ENCODE measurements at places on chromosomes 3 and 15.

- no peak for DNase-seq
Observed at GRCh38 chr3:183028416-183028815, 48.1 kb upstream of the DCUN1D1 start.

GRCh38 chr3:190101320-190102011 is 19.2 kb downstream of the P3H2 start:
- no peak for DNase-seq

DNA sequence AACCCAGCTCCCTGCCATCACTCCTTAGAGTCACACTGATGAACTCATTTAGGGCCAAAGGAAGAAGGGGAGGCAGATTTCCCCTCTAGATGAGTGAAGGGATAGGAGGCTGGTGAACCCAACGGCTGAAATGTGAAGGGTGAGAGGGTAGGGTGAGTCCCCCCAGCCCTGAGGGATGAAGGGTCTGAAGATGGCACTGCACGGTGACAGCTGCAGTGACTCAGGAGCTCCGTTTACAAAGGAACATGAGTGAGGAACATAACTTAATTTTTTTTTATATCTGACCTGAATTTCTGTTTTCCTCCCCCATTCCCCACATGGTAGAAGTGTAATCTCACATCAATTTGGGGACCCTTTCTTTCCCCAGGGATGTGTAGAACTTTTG is 14.0 kb downstream of the SNX33 start:
- DNase-seq = no peak

DNA sequence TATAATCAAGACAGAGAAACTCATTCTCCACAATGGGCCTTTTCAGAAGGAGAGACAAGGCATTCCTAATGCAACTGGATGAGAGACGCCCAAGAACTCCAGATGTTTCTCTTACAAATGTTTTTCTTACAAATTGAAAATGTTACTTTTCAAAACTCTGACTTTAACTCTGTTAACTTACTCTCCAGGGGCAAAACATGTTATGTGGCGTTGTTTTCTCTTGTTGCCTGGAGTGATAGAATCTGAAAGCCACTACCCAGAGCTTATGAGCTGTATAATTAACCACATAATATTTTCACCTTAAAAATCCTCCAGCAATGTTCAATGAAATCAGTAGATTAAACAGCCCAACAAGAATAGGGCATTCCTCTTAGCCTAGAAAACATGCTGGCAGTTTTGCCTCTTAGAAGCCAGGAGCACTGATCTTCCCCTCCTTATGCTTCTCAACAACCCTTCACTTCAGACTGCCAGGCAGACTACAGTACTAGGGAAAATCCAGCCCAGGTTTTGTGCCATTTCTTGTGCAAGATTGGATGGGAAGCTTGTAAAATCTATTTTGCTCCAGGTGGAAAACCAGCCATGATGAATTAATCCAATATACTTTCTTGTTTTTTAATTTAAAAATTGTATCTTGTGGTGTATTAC is 186.7 kb upstream of the GADL1 start:
- no peak for DNase-seq

DNA sequence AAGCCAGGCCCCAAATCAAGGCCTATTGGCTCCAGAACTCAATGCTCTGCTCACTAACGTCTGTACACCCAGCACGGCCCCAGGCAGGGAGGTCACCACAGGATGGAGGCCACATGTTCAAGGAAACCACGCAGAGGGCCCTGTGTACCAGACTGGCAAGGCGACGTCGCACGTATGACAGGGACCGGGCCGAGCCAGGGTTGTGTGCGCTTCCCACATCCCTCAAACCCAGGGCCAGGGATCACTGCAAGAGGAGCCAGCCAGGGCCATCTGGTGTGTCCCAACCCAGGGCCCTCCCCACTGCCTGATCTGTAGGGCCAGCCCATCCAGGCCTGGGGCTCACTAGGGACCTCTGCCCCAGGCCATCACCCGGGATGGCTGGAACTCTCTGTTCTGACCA is 62.0 kb downstream of the ZNF445 start:
- no peak for DNase-seq

GRCh38 chr15:92014281-92015030 is 160.9 kb downstream of the SLCO3A1 start:
- DNase-seq = no peak

GRCh38 chr3:45978006-45978761 is 17.4 kb downstream of the FYCO1 start:
- peak; percentile 23 for DNase-seq

DNA sequence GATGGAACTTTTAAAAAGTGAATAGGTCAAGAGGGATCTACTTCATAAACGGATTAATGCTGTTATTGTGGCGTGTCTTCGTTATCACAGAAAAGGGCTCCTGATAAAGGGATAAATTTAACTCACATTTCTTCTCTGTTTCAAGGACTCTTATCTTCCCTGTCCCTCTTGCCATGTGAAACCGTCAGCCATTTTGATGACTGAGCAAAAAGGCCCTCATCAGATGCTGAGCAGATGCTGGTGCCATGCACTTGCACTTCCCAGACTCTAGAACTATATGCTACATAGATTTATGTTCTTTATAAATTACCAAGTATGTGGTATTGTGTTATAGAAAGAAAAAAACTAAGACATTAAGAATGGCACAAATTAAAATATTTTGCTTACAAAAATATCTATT is 1011.8 kb upstream of the GBE1 start:
- no peak for DNase-seq

DNA sequence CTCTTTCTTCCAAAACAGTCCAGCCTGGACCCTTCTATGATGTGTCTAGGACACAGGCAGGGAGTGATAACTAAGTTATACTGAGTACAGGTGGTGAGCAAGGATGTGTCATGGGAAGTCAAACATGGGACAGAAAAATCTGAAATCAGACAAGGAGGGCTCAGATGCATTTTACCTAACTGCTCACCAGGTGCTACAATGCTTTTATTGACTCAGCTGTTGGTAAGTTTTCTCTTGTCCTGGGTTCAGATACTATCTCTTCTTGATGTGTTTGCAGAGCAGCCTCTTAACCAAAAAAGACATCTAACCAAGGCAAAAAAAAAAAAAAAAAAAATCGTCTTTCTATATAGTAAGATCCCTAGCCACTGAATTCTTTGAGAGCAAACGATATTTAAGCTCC is 378.6 kb downstream of the VPS13C start:
- no peak for DNase-seq

- no peak for DNase-seq
Observed at GRCh38 chr15:98842973-98843285, 164.7 kb downstream of the PGPEP1L start.

- DNase-seq = peak; percentile 17
Observed at GRCh38 chr3:115092220-115092791, 54.8 kb downstream of the ZBTB20 start.

DNA sequence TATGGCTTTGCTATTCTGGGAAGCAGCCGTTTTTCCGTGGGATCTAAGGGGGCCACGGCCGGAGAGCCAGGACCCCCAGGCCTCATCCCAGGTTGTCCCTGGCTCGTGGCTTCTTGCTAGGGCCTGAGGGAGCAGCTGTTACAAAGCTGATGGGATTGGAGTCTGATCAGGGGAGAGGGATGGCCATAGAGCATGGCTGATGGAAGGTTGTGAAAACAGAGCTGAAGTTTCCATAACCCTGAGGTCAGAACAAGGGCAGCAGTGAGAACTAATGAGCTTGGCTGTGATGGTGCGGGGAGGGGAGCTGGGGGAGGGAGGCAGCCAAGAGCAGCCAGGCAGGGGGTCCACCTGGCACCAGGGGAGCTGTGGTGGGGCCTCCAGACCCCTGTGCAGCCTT is 63.0 kb downstream of the LINGO1 start:
- DNase-seq = no peak

DNA sequence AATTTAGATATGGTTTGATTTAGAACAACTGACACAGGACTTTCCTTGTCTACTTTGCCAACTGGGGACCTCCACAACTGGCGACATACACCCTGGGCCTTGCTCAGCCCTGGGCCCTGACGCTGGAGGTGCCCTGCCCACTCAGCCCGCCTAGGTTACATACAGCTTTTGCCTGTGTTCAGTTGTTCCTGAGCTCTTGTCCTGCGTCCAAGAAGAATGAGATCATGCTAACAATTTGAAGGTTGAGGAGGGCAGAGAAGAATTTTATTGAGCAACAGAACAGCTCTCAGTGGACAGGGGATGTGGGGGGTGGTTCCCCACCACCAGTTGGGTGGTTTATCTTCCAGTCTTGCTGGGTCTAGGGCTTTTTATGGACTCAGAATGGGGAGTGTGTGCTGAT is 67.9 kb downstream of the IQCH start:
- DNase-seq = no peak

DNA sequence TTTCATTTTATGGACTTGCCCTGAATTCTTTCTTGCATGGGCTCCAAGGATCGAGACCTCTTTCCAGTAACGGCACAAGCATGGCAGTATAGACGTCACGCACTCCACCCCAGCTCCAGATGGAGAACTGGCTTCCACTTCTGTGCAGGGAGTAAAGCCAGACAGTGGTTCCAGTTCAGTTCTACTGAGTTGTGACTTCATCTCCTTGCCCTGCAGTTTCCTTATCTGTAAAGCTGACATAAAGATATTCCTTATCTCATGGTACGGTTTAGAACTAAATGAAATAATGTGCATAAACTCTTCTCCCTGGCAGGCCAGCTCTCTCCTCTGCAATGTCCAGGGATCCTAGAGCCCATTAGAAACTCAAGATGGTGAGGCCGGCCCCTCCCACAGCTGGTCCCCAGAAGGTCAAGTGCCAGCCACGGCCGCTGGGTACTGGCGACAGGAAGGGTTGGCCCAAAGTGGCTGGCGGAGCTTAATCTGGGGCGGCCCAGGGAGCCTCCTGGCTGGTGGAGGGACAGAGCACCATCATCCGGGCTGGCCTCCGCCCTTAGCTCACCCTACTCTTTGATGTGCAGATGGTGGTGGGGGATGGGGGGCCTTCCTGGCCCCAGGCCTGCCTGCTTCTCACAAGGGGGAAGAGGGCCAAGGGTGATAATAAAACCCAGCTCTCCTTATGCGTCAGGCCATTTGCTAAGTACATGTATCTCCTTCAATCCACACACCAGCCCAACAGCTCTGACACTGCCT is 7.2 kb downstream of the MESP2 start:
- DNase-seq = no peak

- DNase-seq = no peak
Observed at GRCh38 chr15:30953731-30954378, 37.6 kb downstream of the MTMR10 start.

- DNase-seq = no peak
Observed at GRCh38 chr3:169759256-169759655, 5.6 kb downstream of the TERC start.

GRCh38 chr15:41610048-41610447 is 50.2 kb upstream of the MGA start:
- DNase-seq = no peak

DNA sequence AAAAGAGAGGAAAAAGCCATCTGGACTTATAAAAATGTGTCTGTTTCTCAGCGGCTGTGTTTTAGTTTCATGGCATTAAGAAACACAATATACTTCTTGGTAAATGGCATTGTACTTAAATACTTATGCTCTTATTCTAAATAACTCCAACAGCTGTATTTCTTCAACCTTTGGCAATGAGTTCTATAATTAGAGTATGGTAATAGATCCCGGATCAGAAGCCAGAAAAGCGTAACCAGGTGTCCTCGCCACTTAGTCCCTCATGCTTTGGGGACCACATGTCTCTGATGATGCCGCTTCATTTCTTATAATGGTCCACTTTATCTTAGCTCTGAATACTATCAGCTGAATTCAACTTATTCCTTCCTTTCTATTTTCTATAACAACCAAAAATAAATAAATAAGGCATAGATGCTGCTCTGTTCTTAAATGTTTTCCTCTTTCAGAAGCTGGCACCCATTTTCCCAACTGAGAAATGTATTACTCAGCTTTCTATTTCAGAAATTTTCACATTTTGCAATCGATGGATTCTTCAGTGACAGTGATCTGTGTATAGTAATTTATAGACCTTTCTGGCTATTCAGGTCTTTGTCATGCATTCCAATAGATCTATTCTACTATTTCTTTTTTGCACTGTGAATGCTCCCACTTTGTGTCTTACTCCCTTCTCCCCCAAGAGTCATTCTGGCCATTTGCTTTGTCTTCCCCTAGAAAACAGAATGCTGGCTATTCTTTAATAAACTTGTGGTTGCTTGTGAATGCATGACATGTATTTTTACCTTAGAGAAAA is 87.6 kb upstream of the KBTBD8 start:
- no peak for DNase-seq

DNA sequence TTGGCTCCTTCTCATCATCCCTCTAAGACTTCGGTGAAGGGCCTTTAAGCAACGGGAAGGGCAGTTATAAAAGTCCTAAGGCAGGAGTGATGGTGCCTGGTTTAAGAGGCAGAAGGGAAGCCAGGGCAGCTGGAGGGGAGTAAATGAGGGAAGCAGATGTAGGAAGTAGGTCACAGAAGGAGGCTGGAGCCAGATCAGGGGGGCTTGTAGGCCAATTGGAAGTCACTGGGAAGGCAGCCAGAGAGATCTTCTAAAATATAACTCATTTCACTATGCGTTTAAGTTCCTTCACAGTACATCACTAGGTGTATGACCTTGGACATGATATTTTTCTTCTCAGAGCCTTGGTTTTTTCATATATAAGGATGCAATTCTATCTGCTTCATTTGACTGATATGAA is 94.7 kb downstream of the MYH15 start:
- no peak for DNase-seq

DNA sequence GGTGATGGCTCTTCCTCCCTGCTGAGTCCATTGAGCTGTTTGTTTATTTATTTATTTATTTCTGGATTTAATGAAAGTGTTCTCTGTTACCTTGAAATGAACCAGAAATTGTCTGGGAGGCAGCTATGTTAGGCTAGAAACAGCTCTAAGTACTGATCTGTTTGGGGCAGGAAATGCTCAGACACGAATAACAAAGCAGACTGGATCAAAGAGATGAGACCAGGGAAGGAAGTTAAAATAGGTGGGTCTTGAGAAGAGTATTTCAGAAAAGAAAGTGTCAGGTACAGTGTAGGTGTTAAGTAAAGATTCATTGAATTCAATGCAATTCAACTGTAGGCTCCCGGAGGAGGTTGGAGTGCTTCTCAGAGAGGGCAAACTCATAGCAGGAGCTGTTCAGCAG is 173.3 kb downstream of the IL20RB start:
- DNase-seq = no peak

DNA sequence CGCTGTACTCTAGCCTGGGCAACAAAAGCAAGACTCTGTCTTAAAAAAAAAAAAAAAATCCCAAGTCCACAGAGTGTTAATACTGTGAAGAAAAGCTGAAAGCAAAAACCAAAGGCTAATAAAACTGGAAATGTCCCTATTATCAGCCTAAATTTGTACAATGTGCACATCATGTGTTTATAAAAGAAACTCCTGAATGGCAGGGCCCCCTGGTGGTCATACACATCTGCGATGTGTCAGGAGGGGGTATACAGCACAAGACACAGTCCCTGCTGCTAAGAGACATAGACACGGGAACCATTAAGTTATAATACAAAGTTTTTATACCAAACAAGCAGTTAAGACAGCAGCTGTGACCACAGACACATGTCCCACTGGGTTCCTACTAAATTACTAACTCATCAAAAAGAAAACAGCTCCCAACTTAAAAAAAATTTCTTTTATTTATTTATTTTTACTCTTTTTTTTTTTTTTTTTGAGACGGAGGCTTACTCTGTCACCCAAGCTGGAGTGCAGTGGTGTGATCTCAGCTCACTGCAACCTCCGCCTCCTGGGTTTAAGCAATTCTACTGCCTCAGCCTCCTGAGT is 31.0 kb downstream of the IDH2 start:
- DNase-seq = peak; percentile 47

Data from T-helper 22 cell (primary cell).